ENCODE measurements at places on chromosomes 2 and 18.

GRCh38 chr18:33751613-33752221, 173.7 kb downstream of the ASXL3 start:
- DNase-seq = no peak

DNA sequence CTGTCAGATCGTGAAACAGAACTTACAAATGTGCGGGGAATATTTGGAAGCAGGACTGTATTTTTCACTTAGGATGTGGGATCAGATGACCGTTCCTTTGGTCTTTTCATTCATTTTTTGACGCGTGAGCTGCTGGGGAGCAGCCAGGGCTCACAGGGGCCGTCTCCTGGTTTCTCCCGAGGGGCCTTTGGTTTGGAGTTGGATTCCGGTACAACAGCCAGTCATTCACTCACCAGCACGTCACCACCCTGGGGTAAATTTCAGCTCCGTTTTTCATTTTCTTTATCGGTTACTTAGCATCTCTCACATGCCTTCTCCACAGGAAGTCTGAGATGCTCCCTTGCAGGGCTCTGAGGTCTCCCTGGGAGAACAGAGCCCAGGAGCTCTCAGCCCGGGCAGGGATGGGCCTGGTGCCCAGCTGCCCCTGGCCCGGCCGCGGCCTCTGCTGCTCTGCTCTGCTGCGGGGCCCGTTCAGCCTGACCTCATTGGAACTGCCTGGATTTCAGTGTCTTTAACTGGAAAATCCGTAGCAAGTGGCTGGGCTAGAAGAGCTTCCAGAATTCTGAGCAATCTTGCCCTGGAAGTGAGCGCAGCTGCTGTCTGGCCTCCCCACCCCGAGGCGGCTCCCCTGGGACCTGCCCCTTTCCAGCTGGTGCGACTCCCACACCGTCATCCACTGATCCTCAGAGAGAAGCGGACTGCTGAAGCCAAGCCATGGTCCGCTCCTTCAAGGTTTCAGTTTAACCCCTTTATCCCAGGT, 335.6 kb downstream of the EIPR1 start:
- DNase-seq = no peak

- no peak for DNase-seq
Measured at GRCh38 chr2:181393472-181393871, 63.7 kb upstream of the ITGA4 start.

DNA sequence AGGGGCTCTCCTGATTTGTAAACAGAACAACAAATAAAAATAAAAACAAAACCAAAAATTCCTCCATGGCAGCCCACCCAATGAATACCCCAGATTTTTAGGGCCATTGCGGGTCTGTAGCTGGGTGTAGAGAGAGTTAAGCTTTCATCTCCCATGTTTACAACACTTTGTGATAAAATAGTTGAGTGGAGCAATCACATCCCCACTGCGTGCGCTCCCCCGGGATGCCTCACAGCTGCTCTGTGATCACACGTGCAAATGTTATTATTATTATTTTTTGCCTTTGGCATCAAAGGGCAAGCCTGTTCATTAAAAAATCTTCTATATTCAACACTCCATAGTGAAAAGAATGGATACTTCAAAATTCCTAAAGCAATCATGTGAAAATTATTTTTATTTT, 118.0 kb downstream of the MBP start:
- DNase-seq = no peak

DNA sequence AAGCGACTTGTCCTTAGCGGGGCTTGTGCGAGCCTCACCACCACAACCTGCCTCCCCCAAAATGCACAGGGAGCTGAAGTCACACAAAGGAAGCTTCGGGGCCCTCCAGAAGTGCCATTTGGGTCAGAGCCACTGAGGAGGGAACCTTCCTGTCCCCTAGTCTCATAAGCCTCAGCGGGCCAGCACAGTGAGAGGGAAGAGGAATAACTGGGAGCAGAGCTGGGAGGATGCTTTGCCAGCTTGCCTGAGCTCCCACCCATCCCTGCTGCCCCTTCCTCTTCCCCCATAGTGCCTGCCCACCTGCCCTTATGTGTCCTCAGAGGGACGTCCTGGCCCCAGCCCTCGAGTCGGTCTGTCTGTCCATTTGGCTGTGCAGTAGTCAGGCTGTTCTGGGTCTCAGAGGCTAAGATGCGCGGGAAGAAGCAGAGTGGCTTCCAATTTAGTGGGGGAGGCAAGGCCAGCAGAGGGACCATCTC, 51.8 kb upstream of the GPR17 start:
- no peak for DNase-seq

- no peak for DNase-seq
Measured at GRCh38 chr18:8045884-8046281, 478.8 kb downstream of the PTPRM start.

GRCh38 chr2:61018318-61018755, 282 bp upstream of the PUS10 start:
- no peak for DNase-seq

DNA sequence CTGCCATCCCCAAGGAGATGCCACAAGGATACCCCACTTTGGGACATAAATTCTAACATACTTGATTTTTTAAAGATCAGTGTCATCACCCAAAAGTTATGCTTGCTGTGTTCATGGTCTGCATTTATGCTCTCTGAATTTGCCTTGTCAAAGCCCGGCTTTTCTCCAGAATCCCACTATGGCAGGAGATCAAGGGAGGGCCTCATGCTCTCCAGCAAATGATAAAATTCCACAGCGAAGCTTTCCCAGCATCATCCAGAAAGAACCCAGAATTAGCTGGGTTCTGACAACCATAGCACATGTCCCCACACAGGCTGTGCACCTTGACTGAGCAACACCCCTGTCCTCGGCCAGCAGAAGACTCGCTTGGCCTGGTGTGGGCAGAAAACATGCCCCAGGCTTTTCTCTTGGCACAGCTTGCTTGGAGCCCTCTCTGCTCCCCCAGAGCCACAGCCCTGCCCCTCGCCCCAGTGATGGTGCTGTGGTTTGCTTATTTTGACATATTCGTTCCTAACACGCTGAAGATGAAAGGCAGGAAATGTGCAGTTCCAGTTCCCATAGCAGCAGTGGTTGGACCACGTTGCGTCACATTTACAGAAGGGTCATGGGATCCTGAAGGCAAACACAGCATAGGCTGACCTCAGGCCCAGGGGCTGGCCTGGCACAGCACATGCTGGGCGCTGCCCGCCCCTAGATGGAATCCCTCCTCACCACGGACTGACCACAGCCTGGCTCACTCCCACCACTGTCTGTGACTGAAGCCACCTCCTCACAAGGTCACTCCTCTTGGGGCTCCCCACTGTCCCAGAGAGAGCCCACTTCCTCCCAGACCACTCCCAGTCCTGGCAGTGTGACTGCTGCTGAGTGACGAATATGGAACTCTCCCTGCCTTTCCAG, 14.1 kb upstream of the CHRNA1 start:
- DNase-seq = no peak

DNA sequence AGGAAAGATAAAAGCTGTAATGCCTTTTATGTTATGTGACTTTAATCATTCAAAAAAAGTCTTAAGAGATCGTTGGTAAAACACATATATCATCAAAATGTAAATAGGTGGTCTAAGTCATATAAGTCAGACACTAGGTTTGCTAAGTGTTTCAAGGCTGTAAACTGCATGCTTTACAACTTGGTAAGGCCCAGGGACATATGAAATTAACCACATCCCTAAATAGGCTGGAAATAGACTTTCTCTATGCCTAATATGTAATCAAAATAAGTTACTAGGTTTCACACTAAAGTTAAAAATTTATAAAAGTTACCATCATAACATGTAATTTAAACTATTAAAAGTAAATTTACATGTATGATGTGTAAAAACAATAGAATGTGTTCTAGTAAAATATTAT, 946.3 kb upstream of the LRATD1 start:
- no peak for DNase-seq

- DNase-seq = no peak
Measured at GRCh38 chr2:181389524-181389923, 67.7 kb upstream of the ITGA4 start.

DNA sequence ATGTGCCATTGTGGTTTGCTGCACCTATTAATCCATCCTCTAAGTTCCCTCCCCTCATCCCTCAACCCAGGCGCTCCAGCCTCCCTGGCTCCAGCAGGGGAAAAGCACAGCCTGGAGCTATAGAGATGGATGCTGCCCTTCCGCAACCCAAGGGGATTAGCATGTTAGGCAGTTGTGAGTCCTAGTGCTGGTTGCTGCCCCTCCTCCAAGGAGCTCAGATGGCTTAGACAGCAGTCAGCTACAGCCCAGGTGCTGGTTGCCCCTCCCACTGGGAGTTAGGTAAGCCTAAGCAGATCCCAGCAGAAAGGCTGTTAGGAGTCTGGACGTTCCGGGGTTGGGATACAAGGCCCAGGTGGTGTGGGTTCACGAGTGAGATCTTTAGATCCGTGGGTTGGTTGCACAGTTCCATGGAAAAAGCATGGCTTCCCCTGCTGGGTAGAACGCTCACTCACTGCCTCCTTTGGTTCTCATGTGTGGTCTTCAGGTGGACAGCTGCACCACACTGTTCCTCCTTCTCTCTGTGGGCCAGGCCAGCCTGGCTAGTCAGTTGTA, 446.1 kb downstream of the ZNF804A start:
- DNase-seq = no peak

DNA sequence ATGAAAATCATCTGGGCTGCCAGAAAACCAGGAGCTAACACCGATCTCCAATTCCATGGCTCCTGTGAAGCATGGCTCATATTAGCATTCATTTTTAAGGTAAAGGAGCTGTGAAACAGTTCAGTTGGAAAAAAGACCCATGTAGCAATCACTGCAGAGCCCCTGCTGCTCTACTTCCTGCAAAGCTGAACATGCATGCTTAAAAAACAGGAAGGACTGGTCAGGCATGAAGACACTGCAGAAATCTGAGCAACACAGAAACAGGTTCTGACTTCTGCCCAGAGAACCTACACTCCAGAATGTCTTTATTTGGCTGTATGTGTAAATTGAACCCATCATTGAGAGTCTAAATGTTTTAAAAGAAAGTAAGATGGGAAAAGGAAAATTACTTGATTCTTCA, 950.6 kb downstream of the DCDC2C start:
- DNase-seq = no peak

DNA sequence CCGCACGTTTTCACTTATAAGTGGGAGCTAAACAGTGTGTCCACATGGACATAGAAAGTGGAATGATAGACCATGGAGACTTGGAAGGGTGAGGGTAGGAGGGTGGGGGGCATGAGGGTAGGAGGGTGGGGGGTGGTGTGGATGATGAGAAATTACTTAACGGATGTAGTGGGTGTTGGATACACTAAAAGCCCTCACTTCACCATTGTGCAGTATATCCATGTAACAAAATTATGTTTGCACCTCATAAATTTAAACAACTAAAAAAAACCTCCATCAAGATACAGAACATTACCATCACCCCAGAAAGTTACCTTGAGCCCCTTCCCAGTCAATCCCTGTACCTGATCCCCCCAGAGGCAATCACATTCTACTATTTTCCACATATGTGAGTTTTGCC, 26.2 kb downstream of the HK2 start:
- DNase-seq = no peak

- DNase-seq = no peak
Measured at GRCh38 chr2:85215448-85216401, 82.5 kb downstream of the TCF7L1 start.

DNA sequence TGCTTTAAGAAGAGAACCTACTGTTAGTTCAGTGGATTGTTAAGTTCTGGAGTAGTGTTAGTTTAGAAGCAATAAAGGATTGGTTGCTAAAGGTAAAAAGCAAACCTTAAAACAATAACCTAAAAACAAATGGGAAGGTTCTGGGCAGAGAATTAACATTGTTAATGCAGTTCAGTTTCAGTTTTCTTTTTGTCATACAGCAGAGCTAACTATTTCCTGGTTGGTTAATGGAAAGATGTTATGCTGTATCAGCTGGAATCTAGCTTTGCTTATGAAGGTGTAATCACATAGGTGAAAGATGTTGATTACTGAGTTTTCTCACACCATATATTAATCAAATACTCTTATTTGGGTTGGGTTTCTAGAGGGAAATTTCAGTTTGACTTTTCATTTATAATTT, 23.8 kb downstream of the SMAD4 start:
- no peak for DNase-seq

DNA sequence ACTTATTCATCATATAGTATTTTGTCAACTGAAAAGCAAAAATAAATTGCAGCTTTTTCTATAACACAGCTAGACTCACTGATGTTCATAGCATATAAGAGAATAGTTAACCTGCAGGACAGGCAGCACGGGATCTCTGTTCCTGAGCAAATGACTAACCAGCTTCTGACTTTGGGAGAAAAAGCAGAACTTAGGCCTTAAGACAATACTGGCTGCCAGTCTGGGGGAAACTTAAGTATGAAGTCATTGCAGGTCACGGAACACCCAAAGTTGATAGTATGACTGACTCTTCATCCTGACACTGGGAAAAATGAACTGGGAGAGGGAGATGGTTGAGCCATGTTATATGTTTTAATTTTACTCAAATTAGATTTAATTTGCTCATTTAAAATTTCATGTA, 113.0 kb downstream of the DPP4 start:
- DNase-seq = no peak

GRCh38 chr2:179936141-179936540, 71.0 kb downstream of the CWC22 start:
- no peak for DNase-seq

DNA sequence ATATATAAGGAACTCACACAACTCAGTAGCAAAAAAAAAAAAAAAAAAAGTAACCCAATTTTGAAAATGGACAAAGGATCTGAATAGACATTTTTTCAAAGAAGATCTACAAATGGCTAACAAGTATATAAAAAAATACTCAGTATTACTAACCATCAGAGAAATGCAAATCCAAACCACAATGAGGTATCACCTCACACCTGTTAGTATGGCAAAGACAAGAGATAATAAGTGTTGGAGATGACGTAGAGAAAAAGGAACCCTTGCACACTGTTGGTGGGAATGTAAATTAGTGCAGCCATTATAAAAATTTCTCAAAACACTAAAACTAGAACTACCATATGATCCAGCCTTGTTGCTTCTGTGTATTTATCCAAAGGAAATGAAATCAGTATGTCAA, 5.8 kb upstream of the CNDP1 start:
- DNase-seq = no peak

- DNase-seq = no peak
Measured at GRCh38 chr2:60306267-60306861, 247.1 kb downstream of the BCL11A start.

- no peak for DNase-seq
Measured at GRCh38 chr2:113070606-113070975, 2.8 kb downstream of the IL1F10 start.

Measured in cerebellar nuclear complex (tissue), 1 donor.